ENCODE measurements at places on chromosomes 3 and 15.

DNA sequence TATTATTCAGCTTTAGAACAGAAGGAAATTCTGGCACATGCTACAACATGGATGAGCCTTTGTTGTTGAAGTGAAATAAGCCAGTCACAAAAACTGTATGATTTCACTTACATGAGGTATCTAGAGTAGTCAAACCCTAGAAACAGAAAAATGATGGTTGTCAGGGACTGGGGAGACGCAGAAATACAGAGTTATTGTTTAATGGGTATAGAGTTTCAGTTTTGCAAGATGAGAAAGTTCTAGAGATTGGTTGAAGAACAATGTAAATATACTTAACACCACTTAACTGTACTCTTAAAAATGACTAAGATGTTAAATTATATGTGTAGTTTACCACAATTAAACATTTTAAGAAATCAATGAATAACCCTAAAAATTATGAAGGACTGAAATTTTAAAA, 15.8 kb downstream of the SPTSSB start:
- DNase-seq = no peak

DNA sequence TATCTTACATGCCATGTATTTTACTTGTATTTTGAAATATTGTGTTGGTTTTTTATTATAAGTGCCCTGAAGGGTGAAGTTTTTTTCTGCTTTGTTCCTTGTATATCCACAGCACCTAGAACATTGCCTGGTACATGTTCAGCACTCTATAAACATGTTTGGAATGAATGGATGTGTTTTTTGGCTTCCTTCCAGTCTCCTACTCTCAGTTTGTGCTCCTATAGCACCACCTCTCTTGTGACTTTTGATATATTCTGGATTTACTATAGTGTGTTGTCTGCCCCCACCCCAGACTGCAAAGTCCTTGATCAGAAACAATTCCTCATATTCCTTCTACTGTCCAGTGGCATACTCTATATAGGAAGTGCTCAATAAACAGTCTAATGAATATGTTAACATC, 60.6 kb downstream of the PLCL2 start:
- no peak for DNase-seq

DNA sequence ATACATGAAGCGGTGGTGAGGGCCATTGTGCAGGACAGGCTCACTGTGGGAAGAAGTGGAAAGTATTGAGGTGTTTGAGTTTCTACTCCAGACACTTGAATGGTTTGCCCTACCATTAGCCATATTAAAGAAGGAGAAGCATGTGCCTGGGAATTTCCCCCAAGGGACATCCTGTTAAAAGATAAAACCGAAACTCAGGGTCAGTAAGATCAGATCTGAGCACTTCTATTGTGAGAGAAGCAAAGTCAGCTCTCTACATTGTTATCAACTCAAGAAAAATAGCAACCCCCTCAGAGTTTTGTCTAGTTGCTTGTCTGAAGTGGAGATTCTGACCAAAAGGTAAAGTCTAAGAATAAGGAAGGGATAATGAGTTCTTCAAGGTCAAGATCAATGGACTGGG, 269.8 kb downstream of the CHST2 start:
- DNase-seq = no peak

DNA sequence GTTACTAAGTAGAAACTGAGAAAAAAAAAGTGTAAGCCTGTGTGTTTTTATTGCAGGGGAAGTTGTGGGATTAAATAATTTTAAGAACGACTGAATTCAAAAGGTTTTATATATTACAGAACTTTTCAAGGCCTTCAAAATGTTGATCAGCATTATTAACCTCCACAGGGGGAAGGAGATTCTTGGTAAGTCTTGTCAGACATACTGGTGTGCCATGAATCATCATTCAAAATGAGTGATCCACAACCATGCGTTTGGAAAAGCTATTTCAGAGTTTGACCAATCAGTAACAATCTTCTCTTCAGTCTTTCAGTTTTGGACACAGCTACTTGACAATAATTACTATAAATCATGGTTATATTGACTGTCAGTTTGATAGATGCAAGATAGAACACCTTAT, 70.2 kb downstream of the ADAMTS9 start:
- DNase-seq = no peak

DNA sequence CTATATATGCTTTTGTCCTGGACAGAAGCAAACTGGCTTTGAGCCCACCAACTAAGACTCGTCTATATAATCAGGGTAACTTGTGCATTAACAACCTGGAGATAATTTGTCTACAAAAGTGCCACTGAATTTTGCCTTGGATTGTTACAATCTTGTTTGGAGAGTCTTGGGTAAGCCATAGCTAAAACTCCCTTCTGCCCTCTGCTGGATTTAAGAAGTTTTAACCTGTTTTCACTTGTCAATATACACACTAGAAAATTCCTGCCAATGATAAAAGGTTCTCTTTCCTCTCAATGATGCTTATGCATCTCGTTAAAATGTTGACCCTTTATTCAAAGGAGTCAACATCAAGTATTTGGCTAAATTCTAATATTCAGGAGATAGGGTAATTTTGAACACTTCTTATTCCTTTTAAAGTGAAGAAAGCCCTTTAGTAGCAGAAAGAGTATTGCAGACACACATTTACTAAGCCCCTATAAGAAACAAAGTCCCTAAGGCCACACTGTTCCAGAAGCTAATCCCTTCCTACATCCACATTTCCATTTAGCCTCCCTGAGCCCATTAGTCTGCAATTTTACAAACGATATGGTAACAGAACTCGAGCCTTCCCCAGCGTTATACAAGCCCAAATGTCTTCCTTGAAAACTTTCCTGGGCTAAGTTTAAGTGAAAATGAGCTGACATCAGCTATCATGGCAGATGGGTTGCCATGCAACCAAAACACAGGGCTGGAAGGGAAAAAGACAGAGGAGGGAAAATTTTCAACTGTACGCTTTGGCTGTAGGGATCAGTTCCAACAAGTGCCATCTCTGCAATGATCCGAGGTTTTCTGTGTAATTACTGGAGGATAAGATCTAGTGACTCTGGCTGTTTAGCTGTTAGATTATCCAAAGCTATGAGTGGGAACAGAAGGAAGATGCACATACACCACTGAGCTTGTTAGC, 75.9 kb upstream of the FGF12 start:
- DNase-seq = no peak

GRCh38 chr3:138234401-138235179, 47.5 kb downstream of the ARMC8 start:
- DNase-seq = no peak

GRCh38 chr3:150184426-150185071, 213.9 kb upstream of the PFN2 start:
- no peak for DNase-seq

DNA sequence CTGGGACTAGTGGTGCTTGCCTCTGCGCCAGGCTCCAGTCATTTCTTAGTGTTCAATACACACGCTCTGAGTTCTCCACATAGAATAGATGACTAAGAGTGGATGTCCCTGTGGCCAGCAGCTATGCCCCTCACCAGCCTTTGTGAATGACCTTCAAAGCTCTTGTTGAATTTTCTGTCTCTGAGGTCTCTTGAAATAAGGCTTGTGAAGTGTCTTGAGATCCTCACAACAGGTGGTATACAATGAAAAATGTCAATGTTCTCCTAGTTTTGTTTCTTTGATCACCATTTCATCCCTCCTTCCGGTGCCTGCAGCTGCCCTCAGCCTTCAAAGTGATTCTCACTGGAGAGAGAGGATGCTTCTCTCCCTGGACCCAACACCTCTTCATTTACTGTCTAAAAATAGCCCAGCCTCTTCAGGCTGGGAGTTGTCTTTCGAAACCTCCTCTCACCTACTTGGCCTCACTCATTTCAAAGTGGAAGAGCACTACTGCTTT, 5.4 kb downstream of the MAPKBP1 start:
- DNase-seq = no peak

DNA sequence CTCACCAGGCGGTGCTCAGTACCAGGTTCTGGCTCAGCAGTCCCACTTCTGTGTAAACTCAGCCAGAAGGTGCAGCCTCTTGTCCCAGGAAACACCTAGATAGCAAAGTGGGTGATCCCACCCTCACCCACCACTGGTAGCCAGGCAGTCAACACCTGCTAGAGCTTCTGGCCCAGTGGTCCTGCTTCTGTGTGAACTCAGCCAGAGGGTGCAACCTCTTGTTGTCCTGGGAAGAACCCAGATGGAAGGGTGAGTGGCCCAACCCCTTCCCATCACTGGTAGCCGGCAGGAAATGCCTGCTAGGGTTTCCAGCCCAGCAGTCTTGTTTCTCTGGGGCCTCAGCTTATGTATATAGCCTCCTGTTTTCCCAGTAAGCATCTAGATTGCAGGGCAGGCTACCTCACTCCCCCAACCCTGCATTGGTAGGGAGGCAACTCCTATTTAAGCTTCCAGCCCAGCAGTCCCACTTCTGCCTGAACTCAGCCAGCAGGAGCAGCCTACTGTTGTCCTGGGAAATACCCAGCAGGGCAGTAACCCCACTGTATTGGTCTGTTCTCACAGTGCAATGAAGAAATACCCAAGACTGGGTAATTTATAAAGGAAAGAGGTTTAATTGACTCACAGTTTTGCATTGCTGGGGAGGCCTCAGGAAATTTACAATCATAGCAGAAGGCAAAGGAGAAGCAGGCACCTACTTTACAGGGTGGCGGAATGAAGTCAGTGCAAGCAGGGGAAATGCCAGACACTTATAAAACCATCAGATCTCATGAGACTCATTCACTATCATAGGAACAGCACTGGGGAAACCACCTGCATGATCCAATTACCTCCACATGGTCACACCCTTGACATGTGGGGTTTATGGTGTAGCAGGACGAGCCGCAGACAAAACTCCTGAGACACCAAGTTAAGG, 110.6 kb downstream of the DTWD1 start:
- DNase-seq = no peak

GRCh38 chr3:128452120-128452519, 14.6 kb downstream of the DNAJB8 start:
- DNase-seq = no peak

DNA sequence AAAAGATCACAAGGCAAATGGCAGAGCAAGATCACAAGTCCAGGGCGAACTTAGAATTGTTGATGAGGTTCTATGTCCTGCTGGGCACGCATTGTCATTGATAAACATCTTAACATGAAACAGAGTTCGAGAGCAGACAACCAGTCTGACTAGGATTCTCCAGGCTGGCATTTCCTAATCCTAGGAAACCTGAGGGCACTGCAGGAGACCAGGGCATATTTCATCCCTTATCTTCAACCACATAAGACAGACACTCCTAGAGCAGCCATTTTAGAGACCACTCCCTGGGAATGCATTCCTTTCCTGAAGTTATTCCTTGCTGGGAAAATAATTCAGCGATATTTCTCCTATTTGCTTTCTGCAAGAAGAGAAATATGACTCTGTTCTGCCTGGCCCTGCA, 1199.9 kb downstream of the SI start:
- no peak for DNase-seq

- DNase-seq = no peak
These were observed 22.8 kb upstream of the FLNB start for GRCh38 chr3:57985176-57985983.

GRCh38 chr15:59174835-59175831, 31.5 kb upstream of the LDHAL6B start:
- DNase-seq = peak; percentile 36

DNA sequence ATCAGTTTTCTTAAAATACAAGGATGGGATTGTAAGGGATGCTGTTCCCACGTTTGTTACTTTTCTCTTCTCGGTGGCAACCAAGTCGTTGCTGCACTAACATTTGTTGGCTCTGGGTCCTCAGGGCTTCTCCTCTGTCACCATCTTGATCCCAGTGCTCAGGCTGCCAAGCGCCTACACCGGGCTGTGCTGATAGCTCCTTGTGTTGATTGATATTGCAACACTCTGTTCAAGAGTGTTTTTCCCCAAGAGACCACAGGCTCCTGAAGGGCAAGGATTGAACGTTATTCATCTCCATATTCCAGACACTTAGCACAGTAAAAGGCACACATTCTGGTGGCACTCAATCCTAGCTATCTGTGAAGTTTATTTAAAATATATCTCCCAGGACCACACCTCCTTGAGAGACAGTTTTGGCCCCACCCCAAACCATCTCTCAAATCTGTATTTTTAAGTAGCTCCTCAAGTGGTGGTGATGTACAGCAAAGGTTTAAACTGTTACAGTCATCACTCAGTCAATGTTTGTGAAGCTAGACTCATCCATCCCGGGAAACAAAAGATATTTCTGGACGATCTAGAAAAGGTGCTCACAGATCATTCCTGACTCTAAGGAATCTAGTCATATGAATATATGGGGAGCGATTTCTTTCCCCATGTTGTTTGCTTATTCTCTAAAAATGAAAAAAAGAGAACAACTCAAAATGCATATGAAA, 38.5 kb upstream of the FOXP1 start:
- DNase-seq = no peak

DNA sequence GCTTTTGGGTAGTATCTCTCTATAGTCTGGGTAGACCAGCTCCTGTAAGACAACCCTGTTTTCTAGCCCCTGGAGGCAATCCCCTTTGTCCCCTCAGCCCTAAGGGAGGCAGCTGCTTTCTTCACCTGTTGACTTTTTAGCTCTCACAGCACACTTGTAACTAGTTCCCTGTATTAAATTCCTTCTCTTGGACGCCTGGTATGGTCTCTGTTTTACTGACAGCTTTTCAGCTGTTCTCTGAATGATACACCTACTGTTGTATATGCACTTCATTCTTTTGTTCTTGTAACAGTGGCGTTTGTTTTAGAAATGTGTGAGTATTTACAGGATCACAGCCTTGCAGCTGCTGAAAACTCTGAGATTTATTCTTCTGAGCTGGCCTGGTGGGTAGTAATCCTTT, 413.0 kb upstream of the RBMS3 start:
- no peak for DNase-seq

GRCh38 chr3:129526121-129526900, 2.1 kb upstream of the RHO start:
- no peak for DNase-seq

- no peak for DNase-seq
These were observed 49.0 kb downstream of the B3GNT5 start for GRCh38 chr3:183301937-183302580.

DNA sequence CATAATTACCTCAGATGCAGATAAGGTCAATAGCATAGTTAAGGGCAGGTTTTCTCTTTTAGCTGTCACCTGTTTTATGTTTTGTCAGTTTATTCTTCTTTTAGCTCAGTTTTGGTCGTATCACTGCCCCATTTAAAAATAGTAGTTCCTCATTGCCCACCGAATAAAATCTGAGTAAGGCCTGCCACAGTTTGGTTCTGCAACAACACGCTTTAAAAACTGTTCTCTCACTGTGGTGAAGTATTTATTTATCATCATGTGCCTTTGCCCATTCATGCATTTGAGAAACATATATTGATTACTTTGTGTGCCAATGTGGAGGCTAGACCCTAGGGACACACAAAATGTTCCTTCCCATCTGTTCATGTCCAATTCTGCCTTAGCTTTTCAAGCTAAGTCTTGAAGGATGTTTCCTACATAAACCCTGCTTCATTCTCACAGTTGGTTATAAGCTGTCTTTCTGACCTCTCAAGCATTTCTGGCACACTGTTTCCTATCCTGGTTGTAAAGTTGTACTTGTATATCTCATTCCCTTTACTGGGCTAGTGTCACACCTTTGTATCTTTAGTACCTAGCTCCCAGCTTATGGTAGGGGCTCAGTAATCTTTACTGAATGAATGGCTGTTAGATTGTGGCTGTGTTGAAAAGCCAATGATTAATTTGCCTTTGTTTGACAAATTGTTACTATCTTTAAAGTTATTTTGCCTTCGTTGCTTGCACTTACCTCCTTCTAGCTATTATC, 23.9 kb downstream of the AKAP13 start:
- DNase-seq = no peak

- no peak for DNase-seq
These were observed 201.6 kb downstream of the FEZF2 start for GRCh38 chr3:62171789-62172188.

- DNase-seq = no peak
These were observed 163.3 kb downstream of the MEX3B start for GRCh38 chr15:81882504-81882903.
